ENCODE measurements at places on chromosomes 13 and 19.

- no peak for DNase-seq
Observed at GRCh38 chr19:23774106-23774505, 15.4 kb upstream of the ZNF681 start.

DNA sequence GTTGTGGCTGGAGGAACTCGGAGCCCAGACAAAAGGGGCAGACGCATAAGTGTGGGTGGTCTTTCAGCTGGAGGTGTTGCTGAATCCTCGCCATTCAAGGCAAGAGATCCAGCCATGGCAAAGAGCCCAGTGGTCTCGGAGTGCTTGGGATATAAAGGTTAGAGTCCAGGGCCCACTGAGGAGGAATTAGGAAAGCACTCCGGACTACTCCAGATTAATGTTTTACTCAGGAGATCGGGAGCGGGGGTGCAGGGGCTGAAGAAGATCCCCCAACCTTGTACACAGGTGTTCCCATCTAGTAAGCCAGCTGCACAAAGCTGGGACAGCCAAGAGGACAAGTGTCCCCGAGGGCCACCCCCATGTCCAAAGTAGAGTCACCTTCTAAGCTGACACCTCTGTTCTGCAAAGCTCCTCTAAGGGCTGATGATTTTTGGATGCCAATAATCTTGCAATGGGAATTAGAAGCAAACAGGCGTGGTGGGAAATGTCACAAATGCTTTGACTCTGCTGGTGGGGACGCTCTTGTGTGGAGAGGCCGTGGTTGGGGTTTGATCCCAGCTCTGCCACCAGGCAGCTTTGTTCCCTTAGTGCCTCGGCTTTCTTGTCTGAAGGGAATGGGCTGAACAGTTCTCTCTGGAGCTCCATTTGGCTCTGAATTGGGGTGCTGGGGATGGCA, 194.3 kb upstream of the SOX1 start:
- DNase-seq, result no peak

DNA sequence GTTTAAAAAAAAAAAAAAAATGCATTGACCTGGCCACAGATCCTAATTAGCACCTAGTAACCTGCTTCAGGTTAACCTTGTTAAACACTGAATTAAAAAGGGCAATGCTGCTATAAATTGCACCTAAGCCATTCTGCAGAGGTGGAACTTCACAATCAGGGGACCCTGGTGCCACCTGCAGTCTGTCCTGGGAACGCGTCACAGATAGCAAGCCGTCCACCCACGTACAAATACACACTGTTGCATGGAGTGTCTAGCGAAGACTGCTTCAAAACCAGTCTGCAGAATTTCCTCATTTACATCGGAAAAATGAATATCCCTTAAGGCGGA, 169.3 kb downstream of the COL4A1 start:
- peak; percentile 48 for DNase-seq

GRCh38 chr13:52414963-52415362, 9.0 kb upstream of the THSD1 start:
- DNase-seq, result no peak

DNA sequence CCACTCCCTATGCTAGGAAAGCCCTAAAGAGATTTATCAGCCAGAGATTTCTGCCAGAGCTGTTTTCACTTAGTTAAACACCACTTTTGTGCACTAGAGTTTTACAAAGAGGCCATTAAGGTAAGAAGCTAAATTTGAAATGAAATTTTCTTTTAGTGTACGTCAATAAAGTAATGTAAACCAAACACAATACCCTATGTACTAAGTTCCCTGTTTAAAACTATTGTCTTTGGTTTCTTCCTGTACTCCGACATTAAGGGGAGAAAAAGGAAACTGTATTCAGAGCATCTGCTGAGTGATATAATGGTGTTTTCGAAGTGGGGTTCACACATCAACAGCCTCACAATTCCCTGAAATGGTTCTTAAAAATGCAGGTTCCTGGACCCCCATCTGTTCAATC, 40.7 kb upstream of the STARD13 start:
- DNase-seq, result no peak

- no peak for DNase-seq
Observed at GRCh38 chr19:33654840-33655508, 33.2 kb downstream of the CHST8 start.

GRCh38 chr13:94607056-94607455, 5.4 kb downstream of the GPR180 start:
- DNase-seq, result no peak

DNA sequence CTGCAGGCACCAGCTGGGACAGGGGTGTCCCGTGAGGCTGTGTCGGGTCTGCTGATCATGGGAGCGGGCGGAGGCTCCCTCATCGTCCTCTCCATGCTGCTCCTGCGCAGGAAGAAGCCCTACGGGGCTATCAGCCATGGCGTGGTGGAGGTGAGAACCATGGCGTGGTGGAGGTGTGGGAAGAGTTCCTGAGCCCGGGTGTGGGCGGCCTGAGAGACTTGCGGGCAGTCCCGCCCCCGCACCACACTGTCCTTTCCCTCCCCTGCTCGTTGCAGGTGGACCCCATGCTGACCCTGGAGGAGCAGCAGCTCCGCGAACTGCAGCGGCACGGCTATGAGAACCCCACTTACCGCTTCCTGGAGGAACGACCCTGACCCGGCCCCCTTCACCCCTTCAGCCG, 10.7 kb downstream of the APLP1 start:
- no peak for DNase-seq

Data from NCI-H1417 treated with DMSO at 0.1 percent for 48 hours (cell line).